ENCODE measurements at places on chromosomes 13 and 19. TPM values are rescaled to one million over a fixed set of nuclear protein-coding genes. Genes with fewer than 3 reads are reported as not detected.

TMIGD2 gene
- total RNA-seq = 1.2 TPM

ZNF813 gene
- 6.8 TPM for total RNA-seq

CGB3 gene
- total RNA-seq = not detected

SPACA4 gene
- total RNA-seq = not detected

KLHL1 gene
- total RNA-seq = not detected
